ENCODE measurements at places on chromosomes 1 and 21. TPM values are rescaled to one million over a fixed set of nuclear protein-coding genes. Genes with fewer than 3 reads are reported as not detected.

Gene TNFRSF4
- 1.6 TPM for total RNA-seq

- DNase-seq, result no peak
Measured at GRCh38 chr1:8425150-8425780, 107.4 kb downstream of the SLC45A1 start.

DNA sequence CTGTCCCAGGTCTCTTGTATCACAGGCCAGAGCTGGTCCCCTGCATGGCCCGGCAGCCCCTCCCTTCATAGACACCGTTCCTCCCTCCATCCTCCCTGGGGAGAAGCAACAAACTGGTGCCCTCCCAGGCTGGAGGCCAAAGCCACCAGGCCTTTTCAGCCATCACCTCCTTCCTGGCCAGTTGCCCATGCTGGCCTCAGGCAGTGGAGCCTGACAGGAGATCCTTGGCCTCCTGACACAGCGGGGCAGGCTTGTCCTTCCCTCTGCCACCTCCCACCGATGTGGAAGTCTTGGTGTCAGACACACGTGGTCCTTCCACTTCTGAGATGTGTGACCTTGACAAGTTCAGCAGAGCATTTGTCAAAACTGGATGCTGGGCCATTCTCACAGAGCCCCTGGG, 206.0 kb downstream of the HIVEP3 start:
- DNase-seq, result no peak

- no peak for DNase-seq
Measured at GRCh38 chr1:28056129-28056925, 32.1 kb downstream of the EYA3 start.

- no peak for DNase-seq
Measured at GRCh38 chr1:6971699-6972098, 186.4 kb downstream of the CAMTA1 start.

All from Peyer's patch (tissue), 4 donors.